ENCODE measurements at places on chromosomes 5 and 9.

DNA sequence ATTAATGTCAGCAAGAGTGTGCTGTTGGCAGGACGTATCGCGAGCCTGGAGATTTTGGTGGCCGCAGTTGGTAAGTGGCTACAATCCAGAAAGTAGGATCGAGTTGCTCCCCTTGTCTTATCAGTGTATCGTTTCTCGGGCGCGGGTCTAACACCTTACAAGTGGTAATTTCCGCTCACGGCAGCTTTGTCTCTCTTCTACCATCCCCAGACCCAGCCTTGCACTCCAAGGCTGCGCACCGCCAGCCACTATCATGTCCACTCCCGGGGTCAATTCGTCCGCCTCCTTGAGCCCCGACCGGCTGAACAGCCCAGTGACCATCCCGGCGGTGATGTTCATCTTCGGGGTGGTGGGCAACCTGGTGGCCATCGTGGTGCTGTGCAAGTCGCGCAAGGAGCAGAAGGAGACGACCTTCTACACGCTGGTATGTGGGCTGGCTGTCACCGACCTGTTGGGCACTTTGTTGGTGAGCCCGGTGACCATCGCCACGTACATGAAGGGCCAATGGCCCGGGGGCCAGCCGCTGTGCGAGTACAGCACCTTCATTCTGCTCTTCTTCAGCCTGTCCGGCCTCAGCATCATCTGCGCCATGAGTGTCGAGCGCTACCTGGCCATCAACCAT, 1.1 kb downstream of the PTGER4 start:
- DNase-seq: no peak

DNA sequence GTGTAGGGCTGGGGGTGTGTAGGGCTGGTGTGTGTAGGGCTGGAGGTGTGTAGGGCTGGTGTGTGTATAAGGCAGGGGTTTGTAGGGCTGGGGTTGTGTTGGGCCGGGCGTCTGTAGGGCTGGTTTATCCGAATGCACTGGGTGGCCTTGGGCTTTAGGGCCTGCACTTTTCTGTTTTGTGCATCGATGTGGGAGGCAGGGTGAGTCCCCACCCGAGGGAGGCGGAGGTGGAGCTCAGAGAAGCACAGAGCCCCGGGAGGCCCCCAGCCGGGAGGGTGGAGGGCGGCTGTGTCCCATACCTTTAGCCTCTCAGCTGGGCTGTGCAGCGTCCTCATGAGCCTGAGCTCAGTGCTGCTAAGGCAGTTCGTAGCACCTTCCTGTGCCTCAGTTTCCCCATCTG, 13.5 kb downstream of the COL5A1 start:
- no peak for DNase-seq

- no peak for DNase-seq
Measured at GRCh38 chr9:87643778-87644570, 81.9 kb upstream of the CTSL start.

DNA sequence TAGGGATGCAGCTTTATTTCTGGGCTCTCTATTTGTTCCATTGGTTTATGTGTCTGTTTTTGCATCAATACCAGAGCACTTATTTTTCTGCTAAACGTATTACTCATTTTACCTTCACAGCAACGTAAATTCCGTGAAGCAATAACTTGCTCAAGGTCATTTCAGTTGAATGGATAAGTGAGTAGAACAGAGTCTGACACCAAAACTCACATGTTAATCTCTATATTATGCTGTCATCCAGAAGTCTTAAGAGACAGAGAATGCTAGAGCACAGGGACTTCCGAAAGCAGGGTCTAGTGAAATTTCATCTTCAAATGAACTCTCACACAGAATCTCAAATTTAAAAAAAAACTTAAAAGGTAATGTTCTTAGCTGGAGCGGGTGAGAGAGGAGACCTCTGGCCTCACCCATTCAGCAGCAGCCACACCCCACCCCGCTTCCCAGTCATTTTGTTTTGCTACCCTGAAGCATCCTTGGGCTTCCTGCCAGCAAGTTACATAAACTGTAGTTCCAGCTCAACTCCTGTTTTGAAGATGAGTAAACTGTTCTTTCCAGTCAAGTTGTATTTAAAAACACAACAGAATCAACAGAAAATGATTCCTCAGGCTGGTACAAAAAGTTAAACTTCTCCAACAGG, 69.3 kb downstream of the TRIM36 start:
- DNase-seq: no peak

- DNase-seq: no peak
Measured at GRCh38 chr9:113632776-113633590, 169.5 kb downstream of the RGS3 start.

- no peak for DNase-seq
Measured at GRCh38 chr9:27248702-27249101, 48.2 kb downstream of the EQTN start.

GRCh38 chr5:76399268-76399667, 3.8 kb upstream of the IQGAP2 start:
- DNase-seq: no peak

DNA sequence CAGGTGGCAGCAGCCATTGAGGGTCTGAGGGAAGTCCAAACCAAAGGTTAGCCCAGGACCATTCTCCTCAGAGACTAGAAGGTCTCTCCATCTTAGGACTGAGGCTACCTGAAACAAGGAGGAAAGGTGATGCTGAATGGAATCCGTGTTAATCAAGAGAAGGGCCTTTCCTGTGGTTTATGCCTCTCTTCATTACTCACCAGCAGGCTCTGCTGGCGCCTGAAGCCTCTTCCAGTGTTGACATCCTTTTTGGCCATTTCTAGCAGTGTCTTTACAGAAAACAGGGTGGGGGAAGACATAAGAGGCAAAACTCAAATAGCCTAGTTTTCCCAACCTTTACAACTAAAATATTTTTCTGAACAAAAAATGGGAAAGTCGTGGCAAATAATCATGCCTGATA, 98.0 kb downstream of the ENC1 start:
- no peak for DNase-seq

DNA sequence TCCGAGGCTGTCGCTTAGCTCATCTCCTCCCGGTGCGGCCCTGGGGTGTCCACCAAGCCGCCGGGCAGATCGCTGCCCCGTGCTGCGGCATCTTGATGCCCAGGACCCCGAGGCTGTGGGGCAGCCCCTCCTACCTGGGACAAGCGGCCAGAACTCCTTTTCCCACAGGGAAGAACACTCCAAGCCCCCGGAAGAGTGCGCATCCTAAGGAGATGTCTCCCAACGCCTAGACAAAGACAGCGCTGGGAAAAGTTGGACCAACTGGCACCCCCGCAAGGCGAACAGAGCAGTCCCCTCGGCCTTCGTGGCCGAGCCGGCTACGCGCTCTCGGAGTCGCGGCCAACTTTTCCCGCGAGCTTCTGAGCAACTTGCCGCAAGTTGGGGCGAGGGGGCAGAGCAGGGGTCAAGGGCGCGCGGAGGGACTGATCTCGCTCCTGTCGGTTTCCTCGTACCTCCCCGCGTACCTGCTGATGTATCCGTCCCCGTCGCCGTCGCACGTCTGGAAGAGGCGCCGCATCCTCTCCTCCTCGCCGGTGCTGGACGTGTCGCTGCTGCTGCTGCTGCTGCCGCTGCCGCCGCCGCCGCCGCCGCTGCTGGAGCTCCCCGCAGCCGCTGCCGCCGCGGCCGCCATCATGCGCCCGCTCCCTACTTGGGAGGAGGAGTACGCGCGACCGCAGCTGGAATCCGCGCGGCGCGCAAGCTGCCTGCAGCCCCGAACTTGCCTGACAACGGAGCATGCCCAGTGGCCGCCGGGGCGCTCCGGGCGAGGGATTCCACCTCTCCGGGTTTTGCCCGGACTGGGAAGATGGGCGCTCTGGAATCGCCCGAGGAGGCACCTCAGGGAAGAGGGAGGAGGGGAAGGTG, at the start of gene MCC:
Gene MCC (minus strand): TSS at position 673 of the 864 bp plus-strand sequence.
- DNase-seq: peak; percentile 72

- DNase-seq: no peak
Measured at GRCh38 chr5:2756211-2757152, 5.0 kb upstream of the IRX2 start.

DNA sequence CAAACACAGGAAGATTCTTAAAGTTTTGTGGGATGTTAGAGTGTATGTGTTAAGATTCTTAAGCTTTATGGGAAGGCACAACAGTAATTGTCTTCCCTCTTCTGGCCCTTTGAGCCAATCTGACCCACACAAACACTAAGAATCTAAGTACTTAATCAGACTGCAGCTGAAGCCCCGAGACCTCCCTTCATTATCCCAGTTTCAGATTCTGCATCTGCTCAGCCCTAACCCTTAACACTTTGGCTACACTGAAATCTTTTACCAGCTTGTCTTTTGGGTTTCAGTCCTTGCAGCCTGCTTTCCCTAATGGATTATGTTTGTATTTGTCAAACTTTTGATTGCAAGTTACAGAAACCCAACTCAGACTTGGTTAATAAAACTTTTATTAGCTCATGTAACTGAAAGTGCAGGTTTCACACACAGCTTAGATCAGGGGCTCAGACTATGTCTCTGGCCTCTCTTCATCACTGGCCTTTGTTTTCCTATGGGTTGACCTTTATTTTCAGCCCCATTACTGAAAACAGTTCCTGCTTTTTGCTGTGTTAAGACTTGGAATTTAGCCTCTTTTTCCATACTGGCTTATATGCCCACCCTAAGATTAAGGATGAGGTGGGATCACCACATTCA, 71.5 kb downstream of the COX7C start:
- no peak for DNase-seq

DNA sequence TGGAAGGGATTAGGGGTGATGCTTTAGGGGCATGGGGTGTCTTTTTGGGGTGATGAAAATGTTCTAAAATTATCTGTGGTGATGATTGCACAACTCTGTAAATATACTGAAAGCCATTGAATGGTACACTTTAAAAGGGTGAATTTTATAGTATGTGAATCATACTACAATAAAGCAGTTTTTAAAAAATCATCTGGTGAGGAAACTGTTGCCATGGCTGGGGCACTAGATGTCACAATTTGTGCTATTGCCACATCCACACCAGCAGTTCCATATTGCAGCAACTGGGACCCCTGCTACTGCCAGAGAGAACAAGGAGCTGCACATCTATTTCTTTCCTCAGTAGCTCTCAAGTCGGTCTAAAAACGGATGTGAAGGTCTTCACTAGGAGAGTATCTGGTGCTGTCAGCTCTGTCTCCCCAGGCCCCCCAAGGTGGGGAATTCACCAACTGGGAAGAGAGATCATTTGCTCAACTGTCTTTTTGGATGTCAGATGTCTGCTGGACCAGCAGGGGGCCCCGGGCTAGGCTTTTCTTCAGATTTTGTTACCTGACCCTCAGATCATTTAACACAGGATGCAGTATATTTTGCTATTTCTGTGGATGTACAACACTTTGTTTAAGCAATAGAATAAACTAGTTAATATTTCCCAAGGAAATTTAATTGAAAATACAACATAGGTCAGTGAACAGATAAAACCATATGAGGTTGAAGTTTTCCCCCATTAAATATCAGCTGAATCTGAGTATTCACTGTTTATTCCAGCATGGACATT, 13.2 kb downstream of the CMYA5 start:
- no peak for DNase-seq

DNA sequence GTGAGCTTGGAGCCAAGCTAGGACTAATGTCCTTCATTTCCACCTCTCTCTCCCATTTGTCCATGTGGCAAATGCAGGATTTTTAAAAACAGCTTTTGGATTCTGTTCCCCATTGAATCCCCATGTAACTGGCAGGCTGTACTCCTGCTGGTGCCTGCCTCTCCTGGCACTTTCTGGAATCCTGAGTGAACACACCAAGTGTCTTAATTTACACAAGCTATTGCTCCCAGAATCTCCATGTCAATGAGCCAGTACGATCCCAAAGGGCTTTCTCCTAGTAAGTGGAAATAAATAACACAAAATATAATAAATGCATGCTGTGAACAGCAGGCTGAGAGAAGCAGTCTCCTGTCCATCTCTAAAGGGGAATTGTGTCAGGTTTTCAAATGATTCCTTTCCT, 88.4 kb upstream of the WWC1 start:
- DNase-seq: no peak

DNA sequence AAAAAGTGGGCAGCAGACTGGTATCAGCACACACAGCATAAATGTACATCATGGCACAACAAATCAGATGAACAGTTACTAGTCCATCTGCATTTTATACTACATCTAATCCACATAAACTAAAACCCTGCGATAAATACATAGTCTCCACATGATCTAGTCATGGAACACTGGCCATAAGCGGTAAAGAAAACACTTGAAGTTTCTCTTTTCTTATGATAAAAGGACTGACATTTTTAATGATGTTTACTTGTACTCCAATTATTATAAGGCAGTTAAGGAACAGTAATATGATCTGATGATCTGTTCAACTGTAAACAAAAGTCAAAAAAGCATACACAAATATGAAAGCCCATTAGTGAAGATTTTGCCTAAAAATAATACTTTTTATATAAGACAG, 112.5 kb downstream of the MPDZ start:
- no peak for DNase-seq

- DNase-seq: no peak
Measured at GRCh38 chr5:173888473-173889131, 453 bp downstream of the CPEB4 start.

DNA sequence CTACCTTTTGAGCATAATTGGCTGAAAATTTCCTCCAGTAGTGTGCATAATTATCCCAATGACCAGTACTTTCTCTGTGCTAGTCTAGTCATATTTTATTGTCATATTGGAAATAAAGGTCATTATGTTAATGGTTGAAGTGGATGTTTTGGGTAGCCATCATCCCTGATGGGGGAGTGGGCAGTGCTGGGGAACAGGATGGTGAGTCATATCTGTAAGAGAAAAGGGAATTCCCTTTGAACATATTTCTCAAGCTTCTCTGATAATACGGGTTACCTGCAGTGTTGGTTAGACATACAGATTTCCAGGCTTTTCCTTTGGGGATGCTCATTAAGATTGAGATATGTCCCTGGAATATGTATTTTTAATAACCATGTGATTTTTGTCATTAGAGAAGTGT, 33.3 kb upstream of the SPATA31D4 start:
- no peak for DNase-seq

GRCh38 chr5:142178651-142179050, 70.1 kb downstream of the NDFIP1 start:
- no peak for DNase-seq

- DNase-seq: no peak
Measured at GRCh38 chr5:1960595-1961303, 78.0 kb upstream of the IRX4 start.

GRCh38 chr5:158822099-158822498, 277.6 kb downstream of the EBF1 start:
- DNase-seq: no peak

GRCh38 chr5:176397736-176398420, 9.3 kb downstream of the HIGD2A start:
- DNase-seq: no peak

DNA sequence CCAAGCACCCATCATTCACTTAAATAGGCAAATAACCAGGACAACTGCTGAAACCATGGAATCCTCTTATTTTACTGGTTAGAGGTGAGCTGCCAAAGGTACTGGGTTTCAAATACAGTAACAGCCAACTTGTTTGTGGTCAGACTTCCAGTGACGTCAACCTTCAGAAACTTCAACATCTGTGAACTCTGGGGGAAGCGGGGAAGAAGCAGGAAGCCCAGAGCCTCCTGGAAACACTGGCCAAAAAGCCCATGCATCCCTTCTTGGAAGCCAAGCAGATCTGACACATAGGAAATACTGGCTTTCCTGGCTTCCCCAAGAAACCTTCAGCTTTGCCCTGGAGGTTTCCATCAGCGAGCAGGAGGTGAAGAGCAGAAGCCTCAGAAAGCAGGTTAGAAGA, 4.9 kb upstream of the FRRS1L start:
- DNase-seq: no peak

- no peak for DNase-seq
Measured at GRCh38 chr5:160742446-160742845, 109.6 kb downstream of the ATP10B start.

Data from hindlimb muscle (tissue), 1 donor.